Uterus (tissue), 4 donors: ENCODE measurements at places on chromosomes 16 and 17. TPM values are rescaled to one million over a fixed set of nuclear protein-coding genes. Genes with fewer than 3 reads are reported as not detected.

GRCh38 chr17:55149485-55149884 lies 115.3 kb upstream of the HLF start:
- no peaks in the 10 kb centered on the region for H3K4me1 ChIP-seq
- H3K27me3 ChIP-seq: no peaks in the 10 kb centered on the region
- no peaks in the 10 kb centered on the region for H3K36me3 ChIP-seq

DNA sequence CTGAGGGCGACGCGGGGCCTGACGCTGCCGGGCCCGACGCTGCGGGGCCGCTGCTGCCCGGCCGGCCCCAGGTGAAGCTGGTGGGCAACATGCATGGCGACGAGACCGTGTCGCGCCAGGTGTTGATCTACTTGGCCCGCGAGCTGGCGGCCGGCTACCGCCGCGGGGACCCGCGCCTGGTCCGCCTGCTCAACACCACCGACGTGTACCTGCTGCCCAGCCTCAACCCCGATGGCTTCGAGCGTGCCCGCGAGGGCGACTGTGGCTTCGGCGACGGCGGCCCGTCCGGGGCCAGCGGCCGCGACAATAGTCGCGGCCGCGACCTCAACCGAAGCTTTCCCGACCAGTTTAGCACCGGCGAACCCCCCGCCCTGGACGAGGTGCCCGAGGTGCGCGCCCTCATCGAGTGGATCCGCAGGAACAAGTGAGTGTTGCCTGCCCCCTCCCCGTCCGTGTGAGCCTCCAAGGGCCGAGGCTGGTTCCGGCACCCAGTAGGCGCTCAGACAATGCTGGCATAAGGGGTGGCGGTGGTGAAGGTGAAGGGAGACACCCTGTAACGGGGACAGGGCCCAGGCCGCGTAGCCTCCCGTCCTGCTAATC lies 676 bp downstream of the CPD start:
- no peaks in the 10 kb centered on the region for H3K36me3 ChIP-seq
- H3K4me1 ChIP-seq: no peaks in the 10 kb centered on the region
- peak overlapping the region; percentile 92 for H3K27ac ChIP-seq
- no peaks in the 10 kb centered on the region for H3K27me3 ChIP-seq
- H3K4me3 ChIP-seq: peak overlapping the region; percentile 96

DNA sequence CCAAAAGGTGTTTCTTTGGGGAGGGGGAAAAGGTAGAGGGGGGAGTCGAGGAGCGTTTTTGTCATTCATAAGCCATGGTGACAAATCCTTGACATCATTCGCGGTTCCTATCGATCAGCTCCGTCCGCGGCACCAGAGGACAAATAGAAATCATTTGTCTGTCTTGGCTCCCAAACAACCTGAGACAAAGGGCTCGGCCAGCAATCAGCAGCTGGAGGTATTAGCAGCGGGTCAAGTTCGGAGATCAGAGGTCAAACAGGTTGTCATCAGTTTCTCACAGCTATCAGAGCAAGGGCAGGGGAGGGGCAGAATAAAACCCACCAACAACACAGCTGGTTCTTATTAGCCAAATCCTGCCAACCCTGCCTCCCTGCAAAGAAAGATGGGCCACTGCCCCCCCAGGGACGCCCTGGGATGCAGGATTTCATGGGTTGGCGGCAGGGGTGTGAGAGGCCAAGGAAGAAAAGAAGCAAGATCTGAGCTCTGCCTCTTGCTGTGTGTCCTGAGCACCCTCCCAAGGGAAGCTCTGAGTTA lies 145.3 kb upstream of the LHX1 start:
- H3K27me3 ChIP-seq: no peaks in the 10 kb centered on the region
- H3K4me3 ChIP-seq: no peak overlapping the region
- DNase-seq: no peak

- no peaks in the 10 kb centered on the region for H3K27me3 ChIP-seq
- peak; percentile 66 for DNase-seq
- H3K4me3 ChIP-seq: no peak overlapping the region
- peak overlapping the region; percentile 69 for H3K27ac ChIP-seq
- H3K36me3 ChIP-seq: no peaks in the 10 kb centered on the region
Measured at GRCh38 chr17:41415833-41416335, 8.5 kb downstream of the KRT37 start.

The HOXB8 gene
- total RNA-seq: 0.29 TPM

GRCh38 chr17:33515974-33516373 lies 222.9 kb upstream of the ASIC2 start:
- DNase-seq: no peak
- H3K4me1 ChIP-seq: no peaks in the 10 kb centered on the region
- H3K4me3 ChIP-seq: no peak overlapping the region
- no peak overlapping the region for H3K27ac ChIP-seq
- H3K27me3 ChIP-seq: no peaks in the 10 kb centered on the region

- H3K36me3 ChIP-seq: no peaks in the 10 kb centered on the region
- DNase-seq: no peak
- H3K27me3 ChIP-seq: no peaks in the 10 kb centered on the region
Measured at GRCh38 chr16:12752159-12752558, 51.5 kb downstream of the CPPED1 start.

DNA sequence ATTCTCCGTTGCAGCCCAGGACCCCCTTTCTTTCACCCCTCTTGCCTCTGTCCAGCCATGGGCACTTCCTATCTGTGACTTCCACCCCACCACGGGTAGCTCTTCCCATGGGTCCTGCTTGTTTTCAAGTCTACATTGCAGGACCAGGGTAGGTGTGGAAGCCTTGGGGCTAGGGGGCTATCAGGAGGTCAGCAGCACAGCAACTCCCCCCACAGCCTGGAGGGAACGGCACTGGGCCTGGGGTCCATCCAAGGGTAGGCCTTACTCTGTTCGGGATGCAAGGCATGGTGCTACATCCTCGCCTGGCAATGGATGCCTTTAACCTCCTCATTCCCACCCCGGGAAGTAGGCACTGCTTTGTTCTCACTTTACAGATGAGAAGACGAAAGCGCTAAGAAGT lies 109.3 kb downstream of the IRX5 start:
- H3K27ac ChIP-seq: no peak overlapping the region
- no peak overlapping the region for H3K4me3 ChIP-seq
- DNase-seq: no peak
- no peaks in the 10 kb centered on the region for H3K27me3 ChIP-seq
